Effector memory CD8-positive, alpha-beta T cell (primary cell): ENCODE measurements at places on chromosomes 2 and 18.

DNA sequence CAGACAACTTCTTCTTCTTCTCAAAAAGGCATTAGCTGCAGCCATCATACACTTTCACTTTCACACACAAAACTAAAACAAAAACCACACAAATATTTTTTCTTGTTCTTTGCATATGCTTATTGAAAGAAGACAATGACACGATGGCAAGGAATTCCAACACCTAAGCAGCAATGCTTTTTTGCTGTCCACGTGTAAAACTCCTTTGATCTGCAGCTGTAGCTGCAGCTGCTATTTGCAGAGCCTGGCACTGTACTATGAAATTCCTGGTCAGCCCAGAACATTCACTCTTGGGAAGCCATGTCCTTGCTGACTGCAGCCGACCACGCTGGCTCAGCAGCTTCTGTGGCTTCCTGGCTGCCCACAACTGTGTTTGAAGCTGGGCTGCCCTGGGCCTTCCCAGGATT is 316.2 kb downstream of the CDH2 start:
- H3K27ac ChIP-seq: no peak overlapping the region
- H3K36me3 ChIP-seq: no peaks in the 10 kb centered on the region
- H3K4me1 ChIP-seq: no peaks in the 10 kb centered on the region
- no peak overlapping the region for H3K4me3 ChIP-seq
- DNase-seq: no peak

GRCh38 chr2:216316743-216317142 is 55.5 kb downstream of the MARCHF4 start:
- DNase-seq: no peak
- peaks cover 34% of the 10 kb centered on the region for H3K27me3 ChIP-seq
- H3K4me3 ChIP-seq: no peak overlapping the region
- peaks cover 5% of the 10 kb centered on the region for H3K4me1 ChIP-seq
- no peak overlapping the region for H3K27ac ChIP-seq

GRCh38 chr18:46732201-46732600 is 24.7 kb downstream of the ST8SIA5 start:
- H3K36me3 ChIP-seq: no peaks in the 10 kb centered on the region
- H3K27me3 ChIP-seq: peaks cover 44% of the 10 kb centered on the region
- H3K4me3 ChIP-seq: no peak overlapping the region

DNA sequence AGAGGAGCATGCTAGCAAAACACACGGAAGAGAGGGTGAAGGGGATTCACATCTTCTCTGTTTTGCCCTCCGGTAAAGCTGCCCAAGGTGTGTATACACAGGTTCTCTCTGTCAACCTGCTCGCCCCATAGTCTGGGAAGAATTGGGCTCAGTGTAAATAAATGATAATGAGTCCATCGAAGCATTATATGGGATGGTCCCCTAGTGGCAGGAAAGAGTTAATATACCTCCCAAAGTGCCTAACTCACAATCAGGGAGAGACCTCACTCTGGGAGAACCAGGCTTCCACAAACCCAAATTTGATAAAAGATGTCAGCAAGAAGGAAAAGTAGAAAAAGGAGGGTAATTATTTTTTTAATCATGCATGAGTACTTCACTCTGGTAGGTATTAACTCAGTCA is 262.2 kb upstream of the ZNF521 start:
- no peak overlapping the region for H3K4me3 ChIP-seq
- DNase-seq: no peak
- no peak overlapping the region for H3K27ac ChIP-seq
- no peaks in the 10 kb centered on the region for H3K27me3 ChIP-seq
- H3K4me1 ChIP-seq: no peaks in the 10 kb centered on the region

GRCh38 chr2:173929441-173929840 is 35.7 kb downstream of the SP3 start:
- no peak overlapping the region for H3K4me3 ChIP-seq
- no peak overlapping the region for H3K27ac ChIP-seq
- no peaks in the 10 kb centered on the region for H3K27me3 ChIP-seq
- H3K36me3 ChIP-seq: peaks cover 27% of the 10 kb centered on the region
- DNase-seq: no peak
- H3K4me1 ChIP-seq: peaks cover 19% of the 10 kb centered on the region

DNA sequence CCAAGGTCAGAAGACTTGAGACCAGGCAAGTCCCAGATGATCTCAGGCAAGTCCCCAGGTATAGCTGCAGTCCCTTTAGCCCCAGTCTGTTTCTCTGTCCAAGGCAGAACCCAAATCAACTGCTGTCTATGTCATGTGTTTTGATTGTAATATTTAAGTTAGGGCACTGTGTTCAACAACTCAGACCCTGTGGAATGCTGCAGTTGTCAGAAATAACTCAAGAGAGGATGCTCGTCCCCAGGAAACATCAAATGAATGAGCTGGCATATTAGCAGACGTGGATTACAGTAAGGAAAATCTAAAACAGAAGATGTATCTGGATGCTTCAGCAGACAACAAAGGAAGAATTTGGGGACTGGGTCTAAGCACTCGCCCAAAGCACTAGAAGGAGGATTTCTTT is 70.1 kb downstream of the BCL11A start:
- H3K4me1 ChIP-seq: no peaks in the 10 kb centered on the region
- H3K27me3 ChIP-seq: peaks cover 45% of the 10 kb centered on the region
- no peaks in the 10 kb centered on the region for H3K36me3 ChIP-seq

- no peak overlapping the region for H3K27ac ChIP-seq
- no peaks in the 10 kb centered on the region for H3K27me3 ChIP-seq
- no peaks in the 10 kb centered on the region for H3K4me1 ChIP-seq
- no peak overlapping the region for H3K4me3 ChIP-seq
- H3K36me3 ChIP-seq: no peaks in the 10 kb centered on the region
- no peak for DNase-seq
Measured at GRCh38 chr2:205060269-205060668, 515.0 kb downstream of the PARD3B start.

DNA sequence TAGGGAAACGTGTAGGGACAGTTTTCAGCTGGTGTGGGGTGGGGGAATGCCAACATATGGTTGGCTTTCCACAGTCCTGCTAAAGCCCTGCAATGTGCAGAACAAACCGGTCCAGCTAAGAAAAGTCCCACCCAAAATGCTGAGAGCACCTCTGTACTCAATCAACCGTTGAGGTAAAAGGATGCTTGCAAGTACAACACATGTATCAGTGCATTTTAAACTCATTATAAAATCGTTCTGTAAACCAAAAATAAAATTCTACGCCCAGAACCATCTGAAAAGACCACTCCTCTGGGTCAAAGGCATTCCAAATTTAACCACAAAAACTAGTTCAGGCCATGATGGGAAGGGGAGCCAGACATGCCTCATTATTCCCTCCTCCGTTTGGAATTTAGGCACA is 2.0 kb upstream of the TYMS start:
- DNase-seq: no peak
- H3K4me3 ChIP-seq: no peak overlapping the region
- no peak overlapping the region for H3K27ac ChIP-seq
- peaks cover 28% of the 10 kb centered on the region for H3K27me3 ChIP-seq

GRCh38 chr2:39623917-39624316 is 41.8 kb upstream of the TMEM178A start:
- no peak for DNase-seq

GRCh38 chr2:37652199-37652640 is 19.2 kb downstream of the CDC42EP3 start:
- no peaks in the 10 kb centered on the region for H3K27me3 ChIP-seq
- H3K36me3 ChIP-seq: peaks cover 54% of the 10 kb centered on the region
- H3K27ac ChIP-seq: peak overlapping the region; percentile 91
- DNase-seq: no peak
- H3K4me1 ChIP-seq: peaks cover 83% of the 10 kb centered on the region

- DNase-seq: peak; percentile 43
- H3K4me3 ChIP-seq: peak overlapping the region; percentile 36
- peaks cover 16% of the 10 kb centered on the region for H3K4me1 ChIP-seq
Measured at GRCh38 chr2:119338826-119339561, 27.6 kb downstream of the C2orf76 start.

- no peaks in the 10 kb centered on the region for H3K27me3 ChIP-seq
- DNase-seq: no peak
- H3K36me3 ChIP-seq: no peaks in the 10 kb centered on the region
Measured at GRCh38 chr18:55743736-55744135, 155.7 kb upstream of the TCF4 start.

- H3K36me3 ChIP-seq: no peaks in the 10 kb centered on the region
- no peak overlapping the region for H3K27ac ChIP-seq
- no peaks in the 10 kb centered on the region for H3K27me3 ChIP-seq
- no peak for DNase-seq
- H3K4me1 ChIP-seq: peaks cover 16% of the 10 kb centered on the region
- H3K4me3 ChIP-seq: no peak overlapping the region
Measured at GRCh38 chr2:7692657-7693161, 775.5 kb downstream of the RNF144A start.

DNA sequence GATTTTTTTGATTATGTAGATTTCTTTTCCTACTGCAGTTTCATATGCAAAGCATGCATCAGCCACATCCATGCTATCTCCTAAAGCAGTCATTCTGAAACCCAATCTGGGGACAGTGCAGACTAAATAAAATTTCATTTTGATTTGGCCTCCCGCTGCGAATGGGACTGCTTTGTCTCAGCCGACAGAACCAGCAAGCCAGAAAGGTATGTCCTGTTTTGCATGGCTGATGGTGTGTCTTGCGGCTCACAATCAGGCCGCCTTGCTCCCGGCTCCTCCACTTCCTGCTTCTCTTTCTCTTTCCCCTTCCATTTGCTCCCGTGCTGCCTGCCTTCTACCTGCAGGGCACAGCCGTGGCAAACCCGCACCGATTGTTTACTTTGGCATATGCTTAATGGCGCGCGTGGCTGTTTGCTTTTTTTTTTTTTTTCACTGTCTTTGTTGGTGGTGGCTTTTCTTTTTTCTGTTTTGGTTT is 419.6 kb upstream of the POU3F3 start:
- no peak overlapping the region for H3K4me3 ChIP-seq
- H3K27ac ChIP-seq: no peak overlapping the region
- peaks cover 3% of the 10 kb centered on the region for H3K4me1 ChIP-seq
- H3K27me3 ChIP-seq: no peaks in the 10 kb centered on the region

DNA sequence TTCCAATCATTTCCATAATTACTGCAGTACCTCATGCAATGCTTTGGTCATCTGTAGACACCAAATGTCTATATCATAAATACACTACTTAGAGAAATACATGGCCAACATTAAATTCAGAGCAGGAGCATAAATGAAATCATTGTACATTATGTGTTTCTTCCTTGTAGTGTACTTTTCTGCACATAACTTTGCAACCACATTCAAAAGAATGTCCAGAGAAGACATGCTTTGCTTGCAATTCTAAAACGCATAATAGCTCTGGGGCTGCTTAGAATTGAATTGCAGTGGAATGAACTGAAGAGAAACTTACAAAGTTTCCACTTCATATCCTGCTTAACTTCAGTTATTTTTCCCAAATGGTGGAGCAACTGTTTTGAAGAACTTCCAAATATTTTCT is 664.4 kb downstream of the DSC3 start:
- no peak overlapping the region for H3K27ac ChIP-seq
- H3K36me3 ChIP-seq: peaks cover 2% of the 10 kb centered on the region
- DNase-seq: no peak
- no peaks in the 10 kb centered on the region for H3K4me1 ChIP-seq

GRCh38 chr2:579961-580360 is 97.2 kb downstream of the TMEM18 start:
- no peaks in the 10 kb centered on the region for H3K27me3 ChIP-seq
- H3K27ac ChIP-seq: no peak overlapping the region
- H3K36me3 ChIP-seq: no peaks in the 10 kb centered on the region
- H3K4me1 ChIP-seq: peaks cover 4% of the 10 kb centered on the region
- no peak overlapping the region for H3K4me3 ChIP-seq

DNA sequence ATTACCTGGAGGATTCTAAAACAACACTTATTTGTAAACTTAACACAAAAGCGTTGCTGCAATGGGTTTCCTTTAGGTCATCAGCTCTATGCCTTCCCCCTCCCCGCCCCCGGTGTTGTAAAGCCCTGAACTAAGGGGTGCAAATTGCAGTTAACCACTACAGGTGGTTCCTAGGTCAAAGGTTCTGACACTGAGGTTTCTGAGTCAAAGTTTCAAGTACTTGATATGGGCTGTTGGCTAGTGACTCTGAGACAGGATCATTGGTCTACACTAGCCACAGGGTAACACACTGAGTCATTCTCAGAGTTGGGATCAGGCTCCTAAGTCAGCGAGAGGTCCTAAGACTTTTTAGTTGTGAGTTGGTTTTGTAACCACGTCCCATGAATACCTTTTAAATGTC is 15.4 kb downstream of the IL1B start:
- H3K4me1 ChIP-seq: peaks cover 8% of the 10 kb centered on the region
- no peak overlapping the region for H3K4me3 ChIP-seq
- DNase-seq: no peak
- H3K27ac ChIP-seq: peak overlapping the region; percentile 35

DNA sequence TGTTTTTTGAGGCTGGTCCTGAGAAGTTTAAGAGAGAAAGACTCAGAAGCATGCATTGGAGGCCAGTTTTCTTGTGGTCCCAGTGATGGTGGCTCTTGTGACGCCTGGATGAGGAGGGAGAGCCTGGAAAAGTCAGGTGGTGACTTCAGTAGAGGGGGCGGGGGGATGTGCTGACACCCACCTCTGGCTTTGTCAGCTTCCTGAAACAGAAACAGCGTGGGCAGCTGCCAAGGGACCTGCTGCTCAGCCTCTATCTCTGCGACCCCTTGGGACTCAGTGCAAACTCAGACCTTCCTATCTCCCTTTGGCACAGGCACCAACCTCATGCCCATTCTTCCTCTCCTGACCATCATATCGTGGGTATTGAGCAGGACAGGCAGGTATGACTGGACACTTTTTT is 6.4 kb downstream of the TGFBRAP1 start:
- no peak overlapping the region for H3K4me3 ChIP-seq
- peaks cover 12% of the 10 kb centered on the region for H3K36me3 ChIP-seq
- peaks cover 53% of the 10 kb centered on the region for H3K4me1 ChIP-seq
- H3K27me3 ChIP-seq: no peaks in the 10 kb centered on the region
- peak overlapping the region; percentile 53 for H3K27ac ChIP-seq

DNA sequence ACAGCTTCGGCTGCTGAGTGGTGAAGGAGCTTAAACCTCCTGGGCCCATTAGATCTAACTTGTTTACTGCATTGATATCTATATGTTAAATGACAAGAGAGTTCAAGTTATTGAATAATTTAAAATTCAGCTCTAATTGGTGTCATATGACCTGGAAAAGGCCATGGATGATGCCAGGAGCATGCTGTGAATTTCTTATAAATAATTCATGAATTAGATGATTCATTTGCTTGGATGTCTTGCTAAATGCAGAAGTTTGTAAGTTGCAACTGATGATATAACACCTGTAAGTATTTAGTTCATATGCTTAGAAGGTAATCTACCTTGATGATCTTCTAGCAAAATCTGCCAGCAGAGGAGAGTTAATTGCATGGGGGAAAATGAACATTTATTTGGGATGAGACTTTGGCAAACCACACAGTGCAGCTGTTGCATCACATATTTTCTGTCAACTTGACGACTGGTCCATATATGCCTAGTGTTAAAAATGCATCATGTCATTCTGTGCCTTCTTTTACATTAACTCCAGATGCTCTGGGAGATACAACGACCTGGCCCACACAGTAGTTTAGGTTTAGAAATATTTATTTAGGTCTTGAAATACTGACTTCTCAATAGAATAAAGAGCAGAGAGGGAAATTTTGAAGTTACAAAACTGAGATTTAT is 226.3 kb downstream of the KIAA1328 start:
- DNase-seq: no peak
- no peak overlapping the region for H3K27ac ChIP-seq

- H3K4me1 ChIP-seq: no peaks in the 10 kb centered on the region
- no peak within 1 kb of the TSS for H3K27ac ChIP-seq
- peaks cover 58% of the 10 kb centered on the region for H3K27me3 ChIP-seq
- no peak for DNase-seq
Measured at GRCh38 chr2:130755256-130756052, at the start of gene AMER3. AMER3 (plus strand) TSS chr2:130755540; CDS start chr2:130762073, 6,533 bp downstream.
